Fibroblast of lung (primary cell): ENCODE measurements at places on chromosomes 13 and 19. TPM values are rescaled to one million over a fixed set of nuclear protein-coding genes. Genes with fewer than 3 reads are reported as not detected.
A peak's percentile ranks its signal among the peaks of the same experiment; 100 is the strongest.

Gene SBK2
- not detected in 2 replicates for polyA plus RNA-seq

- no peak for DNase-seq
These were observed 77.4 kb upstream of the DOCK9 start for GRCh38 chr13:99055281-99055680.

DNA sequence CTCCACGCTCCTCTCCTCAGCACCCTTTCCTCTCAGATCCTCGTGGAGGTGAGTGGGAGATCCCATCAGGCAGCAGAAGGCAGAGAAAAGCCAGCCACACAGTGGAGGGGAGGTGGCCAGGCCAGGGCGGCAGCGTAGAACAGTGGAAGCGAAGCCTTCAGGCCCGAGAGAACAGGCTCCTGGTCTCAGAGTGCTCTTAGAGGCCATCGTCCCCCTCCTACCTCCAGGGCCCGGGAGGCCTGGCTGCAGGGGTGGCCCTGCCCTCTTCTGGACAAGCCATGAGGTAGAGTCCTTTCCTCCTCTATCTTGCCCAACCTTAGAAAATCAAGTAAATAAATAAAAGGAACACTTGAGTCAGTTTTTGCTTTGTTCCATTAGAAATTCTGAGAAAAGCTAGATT lies 202.0 kb downstream of the KATNAL1 start:
- no peak for DNase-seq

- peak; percentile 77 for DNase-seq
These were observed 15.5 kb downstream of the KLF2 start for GRCh38 chr19:16340092-16340491.

Gene ARL11
- polyA plus RNA-seq: not detected in 2 replicates
